NAMALWA (cell line): ENCODE measurements at places on chromosomes 13 and 19.

DNA sequence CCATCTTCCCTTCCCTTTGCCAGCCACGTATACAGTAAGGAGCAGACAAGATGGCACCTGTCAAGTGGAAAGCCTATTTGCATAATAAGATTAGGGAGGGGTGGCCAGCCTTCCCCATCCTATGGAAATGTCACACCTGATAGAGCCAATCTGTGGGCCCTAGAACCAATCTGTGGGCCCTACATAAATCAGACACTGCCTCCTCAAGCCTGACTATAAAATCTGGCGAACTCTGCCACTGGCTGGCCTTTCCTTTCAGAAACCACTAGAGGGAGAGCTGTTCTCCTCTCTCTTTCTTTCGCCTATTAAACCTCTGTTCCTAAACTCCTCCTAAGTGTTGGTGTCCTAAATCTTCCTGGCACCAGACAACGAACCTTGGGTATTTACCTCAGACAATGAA, 231.5 kb upstream of the KLHL1 start:
- DNase-seq: peak; percentile 51

DNA sequence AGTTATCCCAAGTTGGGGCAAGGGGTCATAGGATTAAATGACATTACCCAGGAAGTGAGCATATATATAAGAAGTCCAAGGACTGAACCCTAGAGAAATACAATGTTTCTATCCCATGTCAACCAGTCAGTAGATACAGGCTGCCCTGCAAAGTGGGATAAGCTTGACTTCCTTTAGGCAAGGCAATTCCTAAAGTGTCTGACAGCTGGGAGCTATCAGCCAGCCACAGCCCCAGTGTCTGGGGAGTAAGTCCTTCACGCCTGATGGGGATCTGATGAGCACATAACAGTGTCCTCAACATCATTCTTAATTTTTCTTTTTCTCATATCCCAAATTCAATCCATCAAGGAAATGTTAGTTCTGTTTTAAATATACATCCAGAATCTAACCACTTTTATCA, 54.1 kb downstream of the DNAJC15 start:
- no peak for DNase-seq

DNA sequence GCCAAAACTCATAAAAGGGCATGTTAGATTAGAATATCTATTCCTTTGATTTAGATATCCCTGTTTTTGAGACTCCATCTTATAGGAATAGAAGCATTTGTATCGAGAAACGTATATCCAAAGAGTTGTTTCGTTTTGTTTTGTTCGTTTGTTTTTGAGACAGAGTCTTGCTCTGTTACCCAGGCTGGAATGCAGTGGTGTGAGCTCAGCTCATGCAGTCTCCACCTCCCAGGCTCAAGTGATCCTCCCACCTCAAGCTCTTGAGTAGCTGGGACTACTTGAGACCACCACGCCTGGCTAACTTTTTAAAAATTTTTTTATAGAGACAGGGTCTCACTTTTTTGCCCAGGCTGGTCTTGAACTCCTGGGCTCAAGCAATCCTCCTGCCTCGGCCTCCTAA, 26.6 kb upstream of the ZMYM5 start:
- no peak for DNase-seq

- no peak for DNase-seq
Observed at GRCh38 chr13:46638262-46638661, 85.3 kb downstream of the LRCH1 start.

- DNase-seq: no peak
Observed at GRCh38 chr13:113658836-113659235, 838 bp upstream of the ATP4B start.
